Effector memory CD4-positive, alpha-beta T cell (primary cell): ENCODE measurements at places on chromosomes 6 and 20.

- no peak for DNase-seq
Measured at GRCh38 chr20:9969626-9970025, 65.2 kb upstream of the ANKEF1 start.

DNA sequence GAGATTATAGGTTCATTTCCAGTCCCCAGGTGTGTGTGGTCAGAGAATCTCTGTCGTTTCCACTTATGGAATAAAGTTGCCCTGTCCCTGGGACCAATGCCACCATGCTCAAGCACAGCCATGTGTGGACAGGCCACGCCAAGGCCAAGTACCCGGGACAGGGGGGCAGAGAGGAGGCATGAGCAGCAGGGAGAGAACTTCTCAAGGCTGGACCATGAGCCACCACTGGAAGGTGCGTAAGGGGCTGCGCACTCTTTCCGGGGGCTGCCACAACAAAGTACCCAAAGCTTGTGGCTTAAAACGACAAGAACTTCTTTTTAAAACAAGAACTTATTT lies 209.2 kb upstream of the KCNQ5 start:
- DNase-seq = no peak

DNA sequence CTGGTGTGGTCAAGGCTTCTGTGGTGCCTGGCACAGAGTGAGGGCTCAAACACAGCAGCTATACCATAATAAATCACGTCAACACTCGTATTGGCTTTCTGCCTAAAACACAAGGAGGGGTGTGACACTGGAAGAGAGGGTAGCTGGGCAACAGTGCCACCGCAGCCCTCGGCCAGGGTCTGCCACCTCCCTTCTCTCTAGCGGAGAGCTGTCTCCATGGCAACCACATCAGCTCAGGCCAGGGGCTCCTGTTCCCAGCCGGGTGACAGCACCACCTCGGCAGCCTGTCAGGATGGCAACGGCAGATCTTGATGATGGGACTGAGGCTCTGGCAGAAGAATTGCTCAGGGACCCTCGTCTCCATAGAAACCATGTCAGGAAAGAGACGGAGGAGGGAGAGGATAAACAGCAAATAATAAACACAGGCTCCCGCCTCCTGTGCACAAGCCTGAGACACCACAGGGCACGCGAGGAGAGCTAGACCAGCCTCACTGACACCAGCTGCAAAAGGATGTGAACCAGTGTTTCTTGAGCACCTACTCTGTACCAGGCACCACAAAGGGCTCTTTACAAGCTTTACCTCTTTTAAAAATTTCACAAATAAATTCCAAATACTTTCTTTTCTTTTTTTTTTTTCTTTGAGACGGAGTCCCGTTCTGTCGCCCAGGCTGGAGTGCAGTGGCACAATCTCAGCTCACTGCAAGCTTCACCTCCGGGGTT lies 50.4 kb upstream of the TLDC2 start:
- DNase-seq = no peak

DNA sequence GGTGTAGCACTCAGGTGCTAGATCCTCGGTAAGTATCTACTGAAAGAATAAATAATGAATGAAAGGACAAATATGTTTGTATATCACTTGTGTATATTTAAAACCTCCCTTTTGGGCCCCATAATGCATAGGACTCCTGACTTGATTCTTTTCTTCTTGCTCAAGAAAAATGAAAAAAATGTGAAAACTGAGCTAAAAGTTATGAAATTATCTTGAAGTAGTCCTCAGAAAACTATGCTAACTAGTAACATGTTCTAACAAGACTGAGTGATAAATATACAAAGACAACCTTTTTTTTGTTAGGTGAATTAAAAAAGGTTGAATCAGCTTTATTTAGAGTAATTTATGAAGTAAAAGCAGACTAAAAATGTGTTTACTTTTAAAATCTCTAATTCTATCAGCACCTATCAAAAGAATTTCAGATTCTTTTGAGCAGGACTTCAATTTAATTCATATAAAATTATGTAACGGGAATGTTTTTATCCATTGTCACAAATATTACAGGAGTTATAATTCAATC lies 247.8 kb upstream of the JAG1 start:
- no peak for DNase-seq

DNA sequence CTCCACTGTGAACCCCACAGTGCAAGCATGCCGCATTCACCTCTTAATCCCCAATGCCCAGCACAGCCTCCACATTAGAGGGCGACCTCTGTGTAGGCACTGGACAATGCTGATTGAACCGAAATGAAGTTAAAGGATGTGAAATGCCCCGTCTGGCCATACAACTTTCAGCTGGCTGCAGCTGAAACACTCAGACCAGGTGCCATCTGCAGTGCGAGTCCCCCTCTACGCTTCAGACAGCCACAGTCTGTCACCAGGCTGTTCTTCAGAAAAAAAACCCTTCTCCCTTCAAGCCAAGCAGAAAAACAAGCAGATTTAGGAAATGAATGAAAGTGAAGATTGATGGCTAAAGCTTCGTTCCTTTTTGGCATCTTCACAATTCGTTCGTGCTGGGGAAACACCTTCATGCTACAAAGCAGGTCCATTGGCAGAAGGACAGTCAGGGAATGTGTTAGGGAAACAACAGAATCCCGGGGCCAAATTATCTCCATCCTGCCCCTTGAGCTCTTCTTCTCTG lies 44.7 kb downstream of the TNFAIP3 start:
- DNase-seq = no peak

- no peak for DNase-seq
Measured at GRCh38 chr6:161244725-161245124, 29.1 kb downstream of the AGPAT4 start.

GRCh38 chr6:76789580-76789979 lies 673.7 kb downstream of the HTR1B start:
- no peak for DNase-seq

GRCh38 chr20:36252511-36252910 lies 16.2 kb downstream of the AAR2 start:
- no peak for DNase-seq

DNA sequence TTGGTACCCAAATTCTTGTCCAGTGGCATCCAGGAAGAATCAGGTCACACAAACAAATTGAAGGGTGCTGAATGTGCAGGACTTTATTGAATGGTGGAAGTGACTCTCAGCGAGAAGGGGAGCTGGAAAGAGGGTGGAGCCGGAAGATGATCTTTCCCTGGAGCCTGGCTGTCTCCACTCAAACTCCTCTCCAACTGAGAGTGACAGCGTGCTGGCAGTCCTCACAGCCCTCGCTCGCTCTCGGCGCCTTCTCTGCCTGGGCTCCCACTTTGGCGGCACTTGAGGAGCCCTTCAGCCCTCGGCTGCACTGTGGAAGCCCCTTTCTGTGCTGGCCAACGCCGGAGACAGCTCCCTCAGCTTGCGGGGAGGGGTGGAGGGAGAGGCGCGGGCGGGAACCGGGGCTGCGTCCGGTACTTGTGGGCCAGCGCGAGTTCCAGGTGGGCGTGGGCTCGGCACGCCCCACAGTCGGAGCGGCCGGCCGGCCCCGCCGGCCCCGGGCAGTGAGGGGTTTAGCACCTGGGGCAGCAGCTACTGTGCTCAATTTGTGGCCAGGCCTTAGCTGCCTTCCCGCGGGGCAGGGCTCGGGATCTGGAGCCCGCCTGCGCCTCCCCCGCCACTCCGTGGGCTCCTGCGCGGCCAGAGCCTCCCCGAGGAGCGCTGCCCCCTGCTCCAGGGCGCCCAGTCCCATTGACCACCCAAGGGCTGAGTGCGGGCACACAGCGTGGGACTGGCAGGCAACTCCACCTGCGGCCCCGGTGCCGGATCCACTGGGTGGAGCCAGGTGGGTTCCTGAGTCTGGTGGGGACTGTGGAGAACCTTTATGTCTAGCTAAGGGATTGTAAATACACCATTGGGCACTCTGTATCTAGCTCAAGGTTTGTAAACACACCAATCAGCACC lies 26.7 kb upstream of the MBOAT1 start:
- DNase-seq = no peak

GRCh38 chr6:160162030-160162566 lies 40.5 kb downstream of the SLC22A1 start:
- no peak for DNase-seq

DNA sequence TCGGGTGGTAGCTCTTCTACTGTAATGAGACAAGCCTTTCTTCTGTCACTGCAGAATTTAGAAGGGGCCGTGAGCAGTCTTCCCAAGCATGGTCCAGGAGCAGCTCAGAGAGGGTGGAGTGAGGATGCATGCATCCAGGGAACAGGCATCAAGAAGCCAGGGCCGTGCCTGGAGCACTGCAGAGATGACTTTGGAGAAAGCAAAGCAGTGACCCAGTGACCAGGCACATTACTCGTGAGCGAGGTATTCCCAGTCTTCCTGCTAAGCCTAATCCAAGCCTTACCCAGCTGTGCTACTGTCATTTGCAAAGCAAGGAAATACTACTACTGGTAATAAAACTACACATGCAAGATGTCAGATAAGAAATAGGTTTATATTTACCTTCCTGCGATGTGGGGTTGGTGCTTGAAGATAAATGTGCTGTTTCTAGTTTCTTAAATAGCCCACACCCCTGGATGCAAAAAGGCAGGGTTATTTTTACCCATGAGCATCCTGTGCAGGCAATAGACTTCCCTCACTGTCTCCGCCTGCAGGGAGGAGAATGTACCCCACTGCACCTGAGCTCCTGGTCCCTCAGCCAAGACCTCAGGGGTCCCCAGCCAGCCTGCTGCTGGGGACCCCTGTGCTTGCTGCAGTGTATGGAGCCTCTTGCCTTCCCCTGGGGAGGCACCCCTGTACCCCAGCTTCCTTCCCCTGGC lies 62.9 kb downstream of the SSR1 start:
- DNase-seq = no peak

- DNase-seq = no peak
Measured at GRCh38 chr6:15392182-15392581, 146.3 kb downstream of the JARID2 start.

DNA sequence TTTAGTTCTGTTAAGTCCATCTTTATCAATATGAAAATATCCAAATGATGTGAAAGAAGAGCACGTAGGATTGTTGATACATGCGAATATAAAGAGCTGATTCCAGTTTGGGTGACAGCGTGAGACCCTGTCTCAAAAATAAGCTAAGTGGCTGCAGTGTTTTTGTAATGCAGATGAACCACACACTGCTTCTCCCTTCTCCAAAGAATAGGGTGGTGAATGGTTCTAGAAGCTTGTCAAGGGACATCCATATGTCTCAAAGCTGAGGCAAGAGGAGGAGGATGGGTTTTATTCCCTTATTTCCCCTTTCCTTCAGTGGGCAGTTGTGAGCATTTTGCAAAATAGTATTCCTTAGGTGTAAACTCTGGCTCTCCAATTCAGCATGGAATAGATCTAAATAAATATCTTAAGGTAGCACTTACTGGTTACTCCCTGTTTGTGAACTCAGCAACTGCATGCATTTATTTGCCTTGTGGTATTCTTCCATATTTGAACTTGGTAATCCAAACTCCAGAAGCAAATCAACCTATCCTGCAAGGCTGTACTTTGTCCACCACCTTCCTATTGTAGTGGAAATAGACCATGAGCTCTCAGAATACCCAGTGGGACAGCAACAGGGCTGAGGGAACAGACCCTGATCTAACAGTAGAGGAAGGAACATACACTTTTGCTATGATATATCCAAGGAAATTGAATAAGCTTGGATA lies 38.0 kb downstream of the XRN2 start:
- no peak for DNase-seq

DNA sequence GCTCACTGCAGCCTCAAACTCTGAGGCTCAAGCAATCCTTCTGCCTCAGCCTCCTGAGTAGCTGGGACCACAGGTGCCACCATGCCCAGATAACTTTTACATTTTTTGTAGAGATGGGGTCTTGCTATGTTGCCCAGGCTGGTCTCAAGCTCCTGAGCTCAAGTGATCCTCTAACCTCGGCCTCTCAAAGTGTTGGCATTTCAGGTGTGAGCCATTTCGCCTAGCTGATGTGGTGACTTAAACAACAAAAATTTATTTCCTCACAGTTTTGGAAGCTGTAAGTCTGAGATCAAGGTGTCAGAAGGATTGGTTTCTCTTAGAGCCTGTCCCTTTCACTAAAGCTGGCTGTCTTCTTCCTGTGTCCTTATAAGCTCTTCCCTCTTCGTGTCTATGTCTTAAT lies 15.0 kb upstream of the JARID2 start:
- no peak for DNase-seq

DNA sequence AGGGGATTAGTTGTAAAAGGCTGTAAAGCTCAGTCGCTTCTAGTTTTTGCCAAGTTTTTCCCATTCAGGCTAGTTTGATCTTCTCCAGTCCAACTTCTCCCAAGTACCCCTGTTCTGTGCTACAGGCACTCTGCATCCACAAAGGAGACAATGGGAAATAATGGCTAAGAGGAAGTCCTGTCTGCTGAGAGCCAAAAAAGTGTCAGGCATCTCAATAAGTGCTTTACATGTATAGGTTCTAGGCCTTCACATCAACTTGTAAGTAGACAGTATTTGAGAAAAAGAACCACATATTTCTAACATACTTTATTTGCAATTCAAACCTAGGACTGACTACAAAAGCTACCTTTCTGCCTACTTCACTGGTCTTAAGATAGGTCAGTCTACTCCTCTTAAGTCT lies 4.9 kb downstream of the HTR1B start:
- DNase-seq = no peak

DNA sequence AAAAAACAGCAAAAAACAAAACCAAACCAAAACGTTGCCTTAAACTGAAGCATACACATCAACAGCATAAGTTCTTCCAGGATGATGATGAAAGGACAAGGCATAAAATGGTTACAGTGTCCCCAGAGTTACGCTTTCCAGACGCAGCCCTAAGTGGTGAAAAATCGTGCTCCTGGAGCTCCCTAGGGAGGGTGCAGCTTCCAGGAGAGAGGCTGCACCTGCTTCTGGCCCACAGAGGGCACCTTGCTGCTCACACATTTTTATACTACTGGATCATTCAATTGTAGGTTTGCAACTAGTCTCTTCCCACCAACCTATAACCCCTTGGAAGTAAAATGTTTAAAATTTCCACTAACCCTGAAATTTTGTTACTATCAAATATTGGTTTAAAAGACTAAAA lies 115.0 kb downstream of the PRKN start:
- DNase-seq = no peak

GRCh38 chr20:49785149-49785851 lies 27.3 kb upstream of the SLC9A8 start:
- DNase-seq = no peak

DNA sequence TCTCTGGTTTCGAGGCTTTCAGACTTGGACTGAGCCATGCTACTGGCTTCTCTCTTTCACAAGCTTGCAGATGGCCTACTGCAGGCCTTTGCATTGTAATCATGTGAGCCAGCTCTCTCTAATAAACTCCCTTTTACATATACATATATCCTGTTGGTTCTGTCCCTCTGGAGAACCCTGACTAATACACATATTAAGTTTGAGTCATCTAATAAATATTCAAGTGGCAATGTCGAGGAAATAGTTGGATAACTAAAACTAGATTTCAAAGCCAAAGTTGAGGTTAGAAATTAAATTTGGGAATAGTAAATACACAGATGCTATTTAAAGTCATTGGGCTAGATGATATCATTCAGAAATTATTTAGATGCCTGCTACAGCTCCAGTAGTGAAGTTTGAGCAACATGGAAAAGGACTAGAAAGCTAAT lies 1343.4 kb downstream of the GRIK2 start:
- no peak for DNase-seq

- DNase-seq = no peak
Measured at GRCh38 chr6:28413681-28414080, 14.1 kb upstream of the ZSCAN12 start.

GRCh38 chr6:135576055-135576454 lies 78.5 kb upstream of the AHI1 start:
- DNase-seq = no peak

- DNase-seq = no peak
Measured at GRCh38 chr6:34546551-34547321, 9.4 kb downstream of the SPDEF start.
